ENCODE measurements at places on chromosomes 6 and 20.

GRCh38 chr20:1440024-1440423 is 26.6 kb downstream of the NSFL1C start:
- peak; percentile 17 for DNase-seq

DNA sequence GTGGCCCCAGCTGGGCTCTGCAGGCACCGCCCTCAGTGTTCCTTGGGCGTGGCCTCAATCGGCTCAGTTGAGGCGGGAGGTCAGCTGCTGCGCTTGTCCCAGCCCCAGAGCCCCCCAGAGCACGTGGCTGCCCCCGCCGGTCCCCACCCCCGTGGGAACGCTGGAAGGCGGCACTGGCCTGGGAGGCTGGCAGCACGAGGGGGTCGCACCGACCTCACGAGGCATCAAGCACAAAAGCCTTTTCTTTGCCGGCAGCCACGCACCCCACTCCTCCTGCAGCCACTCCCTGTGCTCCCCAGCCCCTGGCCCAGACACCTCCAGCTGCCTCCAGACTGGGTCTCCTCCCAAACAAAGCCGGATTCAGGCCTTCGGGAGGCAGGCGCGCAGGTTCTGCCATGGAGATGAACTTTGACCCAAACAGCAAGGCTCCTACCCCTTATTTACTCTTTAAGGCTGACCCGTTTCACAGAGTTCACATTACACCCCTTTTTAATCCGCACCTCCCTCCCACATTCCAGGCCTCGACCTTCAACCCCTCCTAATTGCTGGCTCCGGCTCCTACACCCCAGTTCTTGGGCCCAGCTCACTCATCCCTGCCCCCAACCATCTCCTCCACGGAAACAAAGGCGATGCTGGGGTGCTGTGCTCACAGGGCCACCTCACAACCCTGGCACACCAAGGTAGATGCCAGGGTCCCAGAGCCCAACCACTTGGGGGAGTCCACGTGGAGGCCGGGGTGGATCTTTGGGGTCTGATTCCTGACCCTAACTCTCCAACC is 111.7 kb downstream of the NOL4L start:
- DNase-seq = no peak

DNA sequence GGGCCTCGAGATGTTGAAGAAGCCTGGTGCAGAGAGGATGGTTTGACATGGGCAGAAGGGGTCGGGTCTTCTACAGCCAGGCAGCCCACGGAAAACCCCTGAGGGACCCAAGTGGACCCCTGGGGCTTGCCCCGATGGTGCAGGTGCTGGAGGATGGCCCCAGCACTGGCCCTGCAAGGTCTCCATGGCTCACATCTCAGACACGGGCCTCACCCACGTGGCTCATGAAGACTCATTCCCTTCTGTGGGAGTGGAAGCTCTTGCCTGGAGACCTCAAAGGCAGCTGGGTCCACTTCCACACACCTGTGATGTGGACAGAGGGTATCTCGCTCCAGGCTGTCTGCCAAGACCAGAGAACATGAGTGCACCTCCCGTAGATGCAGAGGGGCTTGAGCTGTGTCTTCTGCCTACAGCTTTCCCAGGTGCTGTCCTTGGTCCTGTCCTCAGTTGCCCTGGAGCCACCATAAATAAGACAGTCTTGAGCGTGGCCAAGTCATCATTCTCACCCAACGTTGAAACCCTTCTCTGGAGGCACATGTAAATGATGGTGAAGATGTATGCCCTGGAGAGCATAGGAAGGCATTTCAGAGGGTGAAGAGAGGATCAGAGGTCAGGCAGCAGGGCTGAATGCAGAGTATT is 108.0 kb downstream of the SYNDIG1 start:
- no peak for DNase-seq

GRCh38 chr20:3543901-3544507 is 73.2 kb downstream of the ATRN start:
- no peak for DNase-seq

GRCh38 chr6:131877999-131878789 is 70.4 kb downstream of the ENPP1 start:
- DNase-seq = no peak

DNA sequence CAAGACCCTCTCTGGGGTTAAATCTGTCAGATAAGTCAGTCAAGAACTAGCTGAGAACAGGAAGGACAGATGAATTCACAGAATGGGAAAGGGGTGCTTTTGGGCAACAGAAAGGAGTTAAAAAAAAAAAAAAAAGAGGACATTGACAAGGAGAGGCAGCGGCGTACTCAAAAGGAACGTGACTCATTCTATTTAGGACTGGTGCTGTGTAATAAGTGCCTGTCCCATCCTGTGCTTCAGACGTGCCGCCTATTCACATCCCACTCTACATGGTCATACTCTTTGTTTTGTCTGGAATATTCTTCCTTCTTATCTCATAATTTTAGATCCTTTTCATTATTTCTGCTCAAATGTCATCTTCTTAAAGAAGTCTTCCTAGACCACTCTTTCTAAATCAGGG is 101.1 kb upstream of the EMILIN3 start:
- no peak for DNase-seq

DNA sequence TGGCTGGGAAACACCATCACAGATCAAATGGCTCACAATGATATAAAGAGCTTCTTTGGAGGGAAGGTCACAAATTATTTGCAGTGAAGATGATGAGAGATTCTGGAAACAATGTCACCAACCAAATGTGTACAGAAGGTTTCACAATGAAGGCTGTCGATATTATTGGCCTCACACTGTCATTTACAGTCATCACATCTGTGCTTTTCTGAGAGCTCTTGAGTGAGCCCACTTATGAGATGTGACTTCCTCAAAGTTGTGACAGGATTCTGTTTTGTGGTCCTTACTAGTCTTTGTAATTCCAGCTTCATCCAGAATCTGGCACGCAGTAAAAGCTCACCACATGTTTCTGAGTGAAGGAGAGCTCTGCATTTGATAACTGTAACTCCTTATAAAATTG is 133.6 kb downstream of the LMBRD1 start:
- DNase-seq = no peak

DNA sequence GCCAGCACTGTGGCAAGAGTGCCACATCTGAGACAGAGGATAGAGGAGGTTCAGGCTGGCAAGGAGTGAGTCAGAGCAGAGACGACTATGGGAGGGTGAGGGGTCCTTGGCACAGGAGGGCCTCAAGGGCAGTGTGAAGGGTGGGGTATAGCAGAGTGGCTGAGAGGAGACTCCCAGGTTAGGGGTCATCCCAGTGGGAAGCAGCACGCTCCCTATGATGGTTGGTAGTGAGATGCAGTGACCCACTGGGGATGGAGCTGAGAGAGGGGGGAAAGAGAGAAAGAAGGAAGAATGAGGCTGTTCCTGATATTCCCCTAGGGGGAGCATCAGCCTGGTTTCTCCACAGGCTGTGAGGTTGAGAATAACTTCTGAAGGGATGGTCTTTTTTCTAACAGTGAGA is 97.3 kb downstream of the INSM1 start:
- no peak for DNase-seq

- no peak for DNase-seq
Measured at GRCh38 chr6:17831135-17831534, 124.4 kb upstream of the NUP153 start.

- no peak for DNase-seq
Measured at GRCh38 chr6:56334937-56335336, 87.6 kb upstream of the COL21A1 start.

GRCh38 chr6:154341871-154342270 is 14.7 kb downstream of the IPCEF1 start:
- DNase-seq = no peak

DNA sequence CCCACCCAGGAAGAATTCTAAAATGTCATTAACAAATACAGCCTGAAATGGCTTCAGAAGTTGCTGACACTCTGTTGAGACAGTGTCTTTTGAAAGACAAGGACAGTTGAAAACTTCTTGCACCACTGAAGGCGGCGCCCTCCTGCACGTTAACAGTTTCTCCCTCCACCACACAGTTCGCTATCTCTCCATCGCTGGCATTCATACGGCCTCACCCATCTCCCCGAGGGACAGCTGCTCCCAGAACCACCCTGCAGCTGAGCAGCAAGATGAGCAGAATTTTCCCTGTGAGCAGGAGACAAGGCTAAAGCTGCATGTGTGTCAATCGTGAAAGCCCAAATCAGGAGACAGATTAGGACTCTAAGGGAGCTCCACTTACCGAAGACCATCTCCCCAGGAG is 113.3 kb downstream of the LY86 start:
- no peak for DNase-seq

DNA sequence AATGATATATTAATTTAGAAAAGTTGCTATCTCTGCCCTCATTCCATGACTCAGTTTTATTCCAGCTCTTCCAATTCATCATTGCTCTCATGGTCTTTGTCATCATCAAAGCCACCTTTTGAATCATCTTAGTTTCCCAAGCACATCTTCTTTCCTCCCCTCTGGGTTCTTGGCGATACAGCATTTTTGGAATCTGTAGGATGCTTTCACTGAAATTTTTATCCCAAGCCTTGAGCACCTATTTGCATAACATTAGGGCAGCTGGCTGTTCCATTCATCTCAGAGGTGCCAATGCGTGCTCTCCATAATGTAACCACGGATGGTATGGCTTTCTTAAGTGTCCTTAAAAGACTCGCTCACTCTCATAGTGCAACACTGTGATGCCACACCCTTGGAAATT is 100.4 kb downstream of the SNX5 start:
- DNase-seq = no peak

Measured in CD4-positive, alpha-beta T cell treated with Interleukin-6 for 4 hours (primary cell).